ENCODE measurements at places on chromosomes 13 and 19.

- DNase-seq, result no peak
Observed at GRCh38 chr13:37070145-37070695, 10.7 kb upstream of the SUPT20H start.

- no peak for DNase-seq
Observed at GRCh38 chr13:88248393-88248792, 577.2 kb downstream of the SLITRK5 start.

DNA sequence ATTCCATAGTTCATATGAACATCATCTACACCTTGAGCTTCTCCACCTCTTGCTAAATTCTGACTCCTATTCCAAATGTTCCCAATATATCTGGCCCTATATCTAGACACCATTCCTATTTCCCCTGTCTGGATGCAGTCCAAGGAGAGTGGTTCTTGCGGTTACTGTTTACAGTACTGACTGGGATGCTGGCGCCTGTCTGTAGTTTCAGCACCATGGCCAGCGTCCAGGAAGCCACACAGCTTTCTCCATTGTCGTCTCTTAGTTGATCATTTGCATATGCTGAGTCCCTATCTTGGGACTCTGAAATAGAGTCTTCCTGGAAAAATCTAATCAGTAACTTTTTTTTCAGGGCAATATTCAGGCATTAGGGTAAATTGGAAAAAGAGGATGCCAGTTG is 14.9 kb downstream of the LAIR2 start:
- no peak for DNase-seq

- no peak for DNase-seq
Observed at GRCh38 chr13:24050796-24051715, 109.5 kb upstream of the SPATA13 start.

GRCh38 chr13:38850868-38851626 is 139.6 kb downstream of the STOML3 start:
- DNase-seq, result no peak

GRCh38 chr13:113468029-113468428 is 14.7 kb upstream of the ADPRHL1 start:
- no peak for DNase-seq

- no peak for DNase-seq
Observed at GRCh38 chr13:30107121-30107520, 200.2 kb downstream of the KATNAL1 start.

- peak; percentile 87 for DNase-seq
Observed at GRCh38 chr13:101978552-101979315, 423.1 kb downstream of the FGF14 start.

- no peak for DNase-seq
Observed at GRCh38 chr13:113274721-113275120, 22.3 kb upstream of the LAMP1 start.

- DNase-seq, result no peak
Observed at GRCh38 chr13:48154671-48155070, 59.8 kb upstream of the MED4 start.

DNA sequence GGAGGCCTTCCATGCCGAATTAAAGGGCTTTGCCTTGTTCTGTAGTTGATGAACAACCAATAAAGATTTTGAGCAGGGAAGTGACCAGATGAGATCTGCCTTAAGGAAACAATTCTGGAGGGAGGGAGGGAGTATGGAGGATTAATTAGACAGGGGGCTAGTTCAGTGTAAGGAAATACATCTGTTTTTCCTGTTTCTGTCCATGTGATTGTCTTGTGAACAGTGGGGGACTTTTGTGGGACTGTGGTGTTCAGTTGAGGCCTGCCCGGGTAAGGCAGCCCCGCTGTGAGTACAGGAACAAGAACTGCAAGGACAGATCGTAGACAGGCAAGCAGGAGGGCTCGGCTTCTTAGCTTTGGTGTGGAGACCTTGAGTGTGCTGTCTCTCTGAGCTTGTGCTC is 59.0 kb downstream of the DGKH start:
- no peak for DNase-seq

DNA sequence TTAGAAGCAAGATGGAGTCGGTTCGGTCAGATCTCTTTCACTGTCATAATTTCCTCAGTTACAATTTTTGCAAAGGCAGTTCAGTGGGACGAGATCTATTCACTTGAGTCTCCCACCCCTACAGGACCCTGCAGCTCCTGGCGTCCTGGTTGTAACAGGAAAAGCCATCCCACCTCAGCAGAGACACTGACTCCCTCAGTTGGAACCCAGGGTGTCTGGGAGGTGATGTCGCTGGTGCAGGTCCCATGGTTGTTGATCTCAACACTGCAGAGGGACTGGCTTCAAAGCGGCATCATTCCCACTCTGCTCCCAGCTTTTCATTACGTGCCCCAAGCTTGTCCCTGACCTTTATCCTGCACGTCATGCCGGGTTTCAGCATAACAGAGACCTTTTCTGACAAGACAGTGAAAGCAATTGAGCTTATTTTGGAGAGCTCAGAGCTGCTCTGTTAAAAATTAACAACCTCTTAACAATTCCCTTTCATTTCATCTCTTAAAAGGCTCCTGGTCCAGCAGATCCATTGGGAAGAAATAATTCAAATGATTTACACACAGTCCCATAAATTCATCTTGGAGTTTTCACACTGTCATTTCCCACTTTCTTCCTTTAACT is 17.6 kb upstream of the COG3 start:
- no peak for DNase-seq

GRCh38 chr19:15471639-15472101 is 7.3 kb upstream of the RASAL3 start:
- no peak for DNase-seq

DNA sequence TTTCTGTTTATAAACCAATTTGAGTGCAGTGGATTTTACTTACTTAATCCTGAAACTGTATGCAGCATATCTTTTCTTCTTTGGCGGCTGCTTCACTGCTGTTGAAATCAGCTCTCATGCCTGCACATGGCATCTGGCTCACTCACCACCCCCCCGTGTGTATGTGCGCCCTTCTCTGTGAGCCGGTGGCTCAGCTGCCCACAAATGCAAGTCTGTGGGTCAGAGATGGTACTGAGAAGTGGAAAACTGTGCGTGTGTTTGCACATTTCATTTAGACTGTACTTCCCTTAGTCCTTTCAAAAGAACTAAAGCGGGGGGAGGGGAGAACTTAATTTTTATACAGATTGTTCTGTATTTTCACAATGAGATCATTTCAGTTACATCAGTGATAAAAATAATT is 307.6 kb downstream of the SHISA2 start:
- no peak for DNase-seq

GRCh38 chr13:44135566-44135965 is 238.1 kb upstream of the SERP2 start:
- no peak for DNase-seq

- DNase-seq, result no peak
Observed at GRCh38 chr19:43560687-43561086, 14.6 kb downstream of the XRCC1 start.

DNA sequence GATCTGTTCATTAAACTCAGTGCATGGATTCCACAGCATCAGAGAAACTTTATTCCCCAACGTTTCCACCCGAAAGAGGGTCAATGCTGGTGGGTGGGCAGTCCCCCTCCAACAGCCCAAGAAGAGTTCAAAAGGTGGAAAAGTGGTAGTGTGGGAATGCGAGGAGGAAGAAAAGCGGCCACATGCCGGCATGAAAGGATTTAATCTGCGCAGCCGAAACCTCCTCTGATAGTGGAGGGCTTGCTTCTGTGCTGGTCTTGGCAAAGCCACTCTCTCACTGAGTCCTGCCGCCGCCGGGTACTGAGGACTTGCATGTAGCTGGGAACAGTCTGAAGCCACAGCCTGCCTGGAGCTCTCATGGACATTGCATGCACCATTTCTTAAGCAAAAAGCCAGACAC is 136.2 kb upstream of the ZNF536 start:
- DNase-seq, result no peak

- DNase-seq, result no peak
Observed at GRCh38 chr19:4773047-4773640, 18.4 kb upstream of the FEM1A start.

- no peak for DNase-seq
Observed at GRCh38 chr19:51387924-51388389, at the start of gene LIM2. LIM2 (minus strand) TSS chr19:51387974; CDS start chr19:51387443, 531 bp downstream.

GRCh38 chr19:34707661-34708060 is 26.4 kb upstream of the ZNF181 start:
- no peak for DNase-seq

DNA sequence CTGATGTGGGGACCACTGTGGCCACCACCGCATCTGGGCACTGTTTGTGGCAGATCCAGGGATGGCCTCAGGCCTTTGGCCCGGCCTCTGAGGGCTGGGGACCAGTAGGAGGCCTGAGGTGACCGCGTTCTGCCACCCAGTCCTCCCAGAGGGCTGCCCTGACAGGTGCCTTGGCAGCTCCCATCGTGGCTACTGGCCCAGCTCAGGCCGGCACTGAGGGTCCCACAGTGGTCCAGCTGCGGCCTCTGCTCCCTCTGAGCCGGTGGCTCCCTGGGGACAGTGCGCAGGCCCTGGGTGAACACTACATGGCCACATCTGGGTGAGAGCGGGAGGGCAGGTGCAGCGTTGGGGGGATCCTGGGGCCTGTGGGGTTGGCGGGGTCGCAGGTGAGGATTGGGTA is 61.9 kb downstream of the KDM4B start:
- no peak for DNase-seq

GRCh38 chr19:46840498-46840942 is 10.1 kb downstream of the AP2S1 start:
- peak; percentile 66 for DNase-seq

- DNase-seq, result peak; percentile 36
Observed at GRCh38 chr13:39106216-39107005, 68.2 kb downstream of the NHLRC3 start.

- DNase-seq, result no peak
Observed at GRCh38 chr13:108960006-108960405, 330.6 kb downstream of the MYO16 start.

GRCh38 chr19:18846862-18847548 is 15.2 kb downstream of the UPF1 start:
- DNase-seq, result peak; percentile 67

- DNase-seq, result no peak
Observed at GRCh38 chr13:113666329-113666670, 719 bp upstream of the GRK1 start.

DNA sequence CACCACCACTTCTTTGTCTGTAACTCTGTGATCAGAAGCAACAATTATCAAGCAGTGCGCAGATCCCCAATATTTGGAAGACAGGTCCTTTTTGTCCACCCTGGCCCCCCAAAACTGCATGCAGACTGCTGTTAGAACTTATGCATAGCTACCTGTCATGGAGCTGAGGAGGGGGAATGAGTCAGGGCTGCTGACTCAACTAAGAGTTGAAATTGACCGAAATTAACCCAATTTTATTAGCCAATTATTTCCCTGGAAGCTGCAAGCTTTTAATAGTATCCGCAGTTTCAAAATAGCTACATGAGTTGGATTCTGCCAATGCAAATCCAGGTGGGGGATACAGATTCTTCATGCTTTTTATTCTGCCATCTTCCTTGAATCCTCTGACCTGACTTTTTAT is 14.0 kb upstream of the ZNF491 start:
- no peak for DNase-seq

GRCh38 chr19:15453906-15454860 is 4.4 kb upstream of the WIZ start:
- DNase-seq, result no peak

- peak; percentile 34 for DNase-seq
Observed at GRCh38 chr13:114203536-114203935, 24.5 kb downstream of the CFAP97D2 start.

DNA sequence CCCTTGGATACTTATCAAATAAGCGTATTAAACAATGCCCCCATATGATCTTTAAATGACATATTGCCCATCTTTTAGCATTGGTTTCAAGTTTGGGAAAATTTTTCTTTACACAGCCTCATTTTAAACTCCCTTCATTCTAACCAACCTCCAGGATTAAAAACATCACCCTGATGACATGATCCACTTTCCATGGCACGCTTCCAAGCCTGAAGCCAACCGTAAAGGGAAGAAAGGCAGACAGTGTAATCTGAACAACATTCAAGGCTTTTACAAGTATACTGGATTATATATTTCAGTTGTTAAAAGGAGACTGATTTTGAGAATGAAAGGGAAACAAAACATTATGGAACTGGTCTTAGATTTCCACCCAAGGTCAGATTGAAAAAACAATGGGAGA is 1721.9 kb downstream of the OLFM4 start:
- DNase-seq, result no peak

GRCh38 chr13:68810660-68811059 is 1297.0 kb upstream of the ATXN8OS start:
- peak; percentile 1 for DNase-seq

DNA sequence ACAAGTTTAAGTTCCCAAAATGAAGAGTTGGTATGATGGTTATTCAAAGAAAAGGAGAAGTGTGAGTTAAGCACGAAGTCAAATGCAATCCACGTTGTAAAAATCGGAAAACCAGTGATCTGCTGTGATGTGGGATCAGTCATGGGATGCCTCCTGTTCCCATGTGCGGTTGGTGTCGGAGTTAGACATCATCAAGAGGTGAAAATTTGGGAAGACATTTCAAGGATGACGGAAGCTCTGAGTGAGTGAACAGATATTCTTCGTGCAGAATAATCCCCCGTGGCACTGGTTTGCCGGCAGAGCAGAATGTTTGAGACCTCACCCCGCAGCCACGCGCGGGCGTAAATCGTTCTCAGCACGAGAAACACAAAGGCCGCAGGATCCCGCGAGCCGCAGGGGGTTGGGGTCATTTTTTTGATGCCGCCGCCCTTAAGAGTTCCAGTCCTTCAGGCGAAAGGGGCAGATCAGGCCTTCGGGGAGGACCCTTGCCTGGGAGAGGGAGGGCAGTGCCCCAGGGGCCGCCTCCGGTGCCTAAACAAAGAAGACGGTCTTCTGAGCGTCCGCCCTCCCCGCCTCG is 13.7 kb upstream of the SOX1 start:
- DNase-seq, result no peak

GRCh38 chr13:30376426-30377311 is 45.6 kb upstream of the UBE2L5 start:
- peak; percentile 51 for DNase-seq

GRCh38 chr13:107441279-107441678 is 774.1 kb downstream of the LIG4 start:
- DNase-seq, result no peak

DNA sequence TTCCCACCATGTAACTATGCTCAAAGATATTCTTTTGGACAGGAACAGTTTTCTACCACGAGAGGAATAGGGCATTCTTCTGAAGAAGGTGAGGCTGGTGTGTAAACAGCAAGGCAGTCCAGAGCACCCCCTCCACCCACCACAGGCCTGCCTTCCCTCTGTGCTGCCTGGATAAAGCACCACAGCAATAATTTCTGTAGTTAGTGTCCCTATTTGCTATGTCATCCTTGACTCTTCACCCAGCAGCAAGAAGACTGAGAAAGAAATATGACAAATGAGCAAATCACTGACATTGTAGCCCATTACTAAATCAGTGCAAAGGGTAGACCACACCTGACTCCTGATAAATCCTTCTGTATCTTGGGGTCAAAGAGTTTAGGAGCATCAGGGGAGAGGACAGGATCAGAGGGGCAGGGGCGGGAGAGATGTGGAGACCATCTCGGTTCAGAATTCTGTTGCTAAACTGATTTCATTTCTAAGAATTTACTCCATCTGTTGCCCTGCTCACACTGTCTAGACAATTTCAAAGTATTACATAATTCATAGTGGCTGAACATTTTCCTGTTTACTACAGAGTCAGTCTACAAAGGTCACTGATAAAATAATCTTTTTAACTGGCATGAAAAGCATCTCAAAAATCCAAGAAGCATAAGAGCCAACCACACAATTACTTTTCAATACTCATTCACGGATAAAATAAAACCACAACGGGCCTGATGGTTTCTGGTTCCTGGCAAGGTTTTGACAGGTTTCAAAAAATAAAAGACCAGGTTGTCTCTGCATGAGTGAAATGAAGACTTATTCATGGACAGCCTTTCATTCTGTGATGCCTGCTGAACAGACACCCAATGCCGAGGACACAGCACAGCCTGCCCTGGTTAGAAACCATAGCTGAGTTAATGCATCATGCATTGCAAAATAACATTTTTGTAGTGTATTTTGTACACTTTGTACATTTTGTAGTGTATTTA is 88.4 kb upstream of the IRS2 start:
- DNase-seq, result no peak

Measured in NCI-H1105 treated with DMSO at 0.1 percent for 48 hours (cell line).